ENCODE measurements at places on chromosomes 5 and 9. TPM values are rescaled to one million over a fixed set of nuclear protein-coding genes. Genes with fewer than 3 reads are reported as not detected.

- DNase-seq, result no peak
Measured at GRCh38 chr9:86563936-86564335, 209.7 kb upstream of the TUT7 start.

DNA sequence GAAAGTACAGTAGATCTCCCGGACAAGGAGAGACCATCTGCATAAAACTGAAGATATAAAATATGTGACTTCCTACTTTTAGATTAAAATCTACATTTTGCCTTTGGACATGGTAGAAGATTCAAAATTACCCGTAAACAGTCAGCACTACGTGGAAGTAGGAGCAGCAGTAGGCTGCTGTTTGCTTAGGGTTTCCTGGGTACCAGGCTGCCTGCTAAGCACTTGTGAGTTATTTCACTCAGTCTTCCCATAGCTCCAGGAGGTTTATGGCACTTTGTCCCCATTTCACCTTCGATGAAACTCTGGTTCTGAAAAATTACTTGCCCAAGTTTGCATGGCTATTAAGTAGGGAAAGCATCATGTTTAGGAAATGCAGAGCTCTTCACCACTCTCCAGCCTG lies 92.6 kb downstream of the STK32A start:
- DNase-seq, result no peak

DNA sequence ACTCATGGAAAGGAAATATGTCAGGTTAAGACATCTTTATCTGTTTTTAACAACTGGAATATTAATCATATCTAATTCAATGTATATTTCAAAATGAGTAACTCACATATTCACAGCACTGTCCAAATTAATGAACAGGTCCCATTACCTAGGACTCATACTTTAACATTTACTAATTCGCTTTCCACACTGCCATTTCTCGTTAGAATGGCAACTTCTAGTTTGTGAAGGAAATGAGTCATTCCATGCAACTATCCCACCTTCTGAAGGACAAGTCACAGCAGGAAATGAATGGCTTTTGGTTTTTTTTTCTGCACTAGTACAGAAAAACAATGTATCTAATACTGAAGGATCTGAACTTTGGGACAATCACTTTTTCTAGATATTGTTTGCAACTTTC lies 24.6 kb upstream of the IFNK start:
- no peak for DNase-seq

DNA sequence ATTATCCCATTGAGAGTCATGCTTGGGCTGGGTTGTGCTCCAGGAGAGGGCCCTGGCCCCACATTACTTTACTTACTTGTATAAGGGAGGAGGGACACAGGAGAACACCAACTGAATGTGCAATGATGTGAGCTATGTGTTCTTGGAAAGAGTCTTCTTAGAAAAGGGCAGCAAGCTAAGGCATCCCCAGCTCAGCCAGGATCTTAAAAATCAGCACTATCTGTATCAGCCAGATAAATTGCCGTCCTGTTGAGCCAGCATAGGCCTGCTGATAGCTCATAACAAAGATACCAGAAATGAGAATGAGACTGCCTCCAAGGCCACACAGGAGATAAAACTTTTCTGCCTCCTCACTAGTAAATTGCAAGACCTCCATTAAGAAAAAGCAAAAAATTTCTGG lies 357.5 kb downstream of the CAAP1 start:
- DNase-seq, result no peak

DNA sequence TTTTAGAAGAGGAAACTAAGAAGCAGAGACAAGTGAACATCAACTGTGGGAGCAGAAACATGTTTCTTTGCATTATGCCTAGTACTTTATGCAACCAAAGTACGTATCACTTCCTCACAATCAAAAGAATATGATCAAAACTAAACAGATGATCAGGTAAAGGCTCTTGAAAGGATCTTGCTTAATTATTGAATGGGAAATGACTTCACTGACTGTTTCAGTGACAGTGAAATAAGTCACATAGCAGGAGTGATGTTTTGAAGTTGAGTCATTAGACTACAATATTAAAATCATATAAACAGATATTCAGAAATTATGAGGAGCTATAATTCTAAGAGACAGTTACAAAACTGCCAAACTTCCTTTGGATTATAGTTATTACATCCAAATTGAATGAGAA lies 527.3 kb downstream of the MTRR start:
- DNase-seq, result no peak

- no peak for DNase-seq
Measured at GRCh38 chr5:143248822-143249579, 154.5 kb downstream of the NR3C1 start.

The GARIN3 gene
- not detected for total RNA-seq

All from mucosa of descending colon (tissue), 3 donors.